ENCODE measurements at places on chromosomes 7 and 10.
A peak's percentile ranks its signal among the peaks of the same experiment; 100 is the strongest.

DNA sequence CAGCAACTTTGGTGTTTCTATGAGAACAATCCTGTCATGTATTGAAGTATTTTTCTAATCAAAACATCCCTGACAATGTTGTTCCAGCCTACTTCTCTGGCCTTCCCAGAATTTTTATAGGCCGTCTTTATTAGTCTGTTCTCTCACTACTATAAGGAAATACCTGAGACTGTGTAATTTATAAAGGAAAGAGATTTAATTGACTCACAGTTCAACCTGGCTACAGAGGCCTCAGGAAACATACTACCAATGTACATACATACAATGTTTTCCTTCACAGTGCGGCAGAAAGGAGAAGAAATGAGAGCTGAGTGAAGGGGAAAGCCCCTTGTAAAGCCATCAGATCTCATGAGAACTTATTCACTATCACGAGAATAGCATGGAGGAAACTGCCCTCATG, 484.7 kb upstream of the PODXL start:
- peaks cover 11% of the 10 kb centered on the region for H3K27me3 ChIP-seq
- no peak overlapping the region for H3K4me3 ChIP-seq
- H3K4me1 ChIP-seq, result no peaks in the 10 kb centered on the region
- DNase-seq, result no peak
- no peak overlapping the region for H3K27ac ChIP-seq
- no peaks in the 10 kb centered on the region for H3K36me3 ChIP-seq

DNA sequence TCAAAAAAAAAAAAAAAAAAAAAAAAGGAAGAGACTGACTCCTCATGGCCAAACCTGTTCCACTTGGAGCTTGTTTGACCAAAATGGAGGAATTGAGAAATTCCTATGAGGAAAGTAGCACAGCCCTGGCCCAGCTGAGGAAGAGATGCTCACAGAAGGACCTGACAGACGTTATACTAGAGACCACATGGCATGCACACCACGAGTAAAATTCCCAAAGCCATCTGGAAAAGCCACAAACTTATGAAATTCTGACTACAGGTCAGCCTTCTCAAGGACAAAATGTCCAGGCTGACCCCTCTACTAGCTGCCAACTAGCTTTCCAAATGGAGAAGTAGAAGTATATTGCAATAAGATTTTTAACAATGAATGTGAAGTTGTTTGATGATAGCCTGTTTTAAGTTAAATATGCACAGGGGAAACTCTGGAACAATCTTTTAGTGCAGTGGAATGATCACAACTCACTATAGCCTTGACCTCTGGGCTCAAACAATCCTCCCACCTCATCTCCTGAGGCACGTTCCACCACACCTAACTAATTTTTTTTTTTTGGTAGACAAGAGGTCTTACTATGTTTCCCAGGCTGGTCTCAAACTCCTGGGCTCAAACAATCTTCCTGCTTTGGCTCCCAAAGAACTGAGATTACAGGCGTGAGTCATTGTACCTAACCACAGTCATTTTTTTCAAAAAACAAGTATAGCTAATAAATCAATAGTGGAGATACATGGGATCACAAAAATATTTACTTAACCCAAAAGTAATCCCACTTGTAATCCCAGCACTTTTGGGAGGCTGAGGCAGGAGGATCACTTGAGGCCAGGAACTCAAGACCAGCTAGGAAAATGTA, 75.7 kb downstream of the AKR1D1 start:
- DNase-seq, result no peak
- no peak overlapping the region for H3K27ac ChIP-seq
- H3K4me3 ChIP-seq, result no peak overlapping the region
- H3K4me1 ChIP-seq, result peaks cover 3% of the 10 kb centered on the region

GRCh38 chr7:128035712-128036111, 4.5 kb upstream of the LRRC4 start:
- peaks cover 2% of the 10 kb centered on the region for H3K36me3 ChIP-seq
- DNase-seq, result no peak
- H3K27ac ChIP-seq, result no peak overlapping the region
- H3K4me1 ChIP-seq, result peaks cover 2% of the 10 kb centered on the region
- no peak overlapping the region for H3K4me3 ChIP-seq

DNA sequence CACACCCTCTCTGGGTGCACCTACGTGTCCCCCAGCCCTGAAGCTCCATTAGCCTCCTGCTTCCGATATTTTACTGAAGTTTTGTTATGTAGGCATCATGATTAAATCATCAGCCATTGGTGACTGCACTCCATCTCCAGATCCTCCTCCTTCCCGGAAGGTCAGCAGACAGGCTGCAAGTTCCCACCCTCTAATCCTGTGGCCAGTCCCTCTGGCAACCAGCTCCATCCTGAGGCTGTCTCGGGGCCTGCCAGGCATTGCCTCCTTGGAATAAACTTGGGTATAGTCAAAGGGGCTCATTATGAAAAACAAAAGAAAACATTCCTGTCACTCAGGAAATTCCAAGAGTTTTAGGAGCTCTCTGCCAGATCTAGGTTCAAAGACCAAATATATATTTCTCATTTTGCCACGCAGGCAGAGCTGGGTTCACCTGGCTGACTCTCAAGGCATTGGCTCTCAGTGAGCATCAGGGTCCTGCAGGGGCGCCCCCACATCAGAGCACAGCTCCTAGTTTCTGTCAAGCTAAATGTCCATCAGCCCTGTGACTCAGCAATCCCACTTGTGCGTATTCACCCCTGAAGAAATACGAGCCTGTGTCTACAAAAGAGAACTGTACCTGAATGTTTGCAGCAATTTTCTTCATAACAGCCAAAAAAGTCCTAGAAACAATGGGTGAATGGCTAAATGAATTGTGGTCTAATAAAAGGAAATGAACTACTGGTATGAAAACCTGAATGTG, 27.4 kb upstream of the TMEM72 start:
- H3K4me1 ChIP-seq, result peaks cover 13% of the 10 kb centered on the region
- H3K4me3 ChIP-seq, result no peak overlapping the region
- H3K36me3 ChIP-seq, result no peaks in the 10 kb centered on the region
- no peak overlapping the region for H3K27ac ChIP-seq
- peaks cover 22% of the 10 kb centered on the region for H3K27me3 ChIP-seq

- H3K27ac ChIP-seq, result no peak overlapping the region
- peaks cover 14% of the 10 kb centered on the region for H3K27me3 ChIP-seq
- H3K4me1 ChIP-seq, result no peaks in the 10 kb centered on the region
- H3K36me3 ChIP-seq, result no peaks in the 10 kb centered on the region
- no peak overlapping the region for H3K4me3 ChIP-seq
These were observed 26.7 kb upstream of the BMPR1A start for GRCh38 chr10:86729677-86730076.

DNA sequence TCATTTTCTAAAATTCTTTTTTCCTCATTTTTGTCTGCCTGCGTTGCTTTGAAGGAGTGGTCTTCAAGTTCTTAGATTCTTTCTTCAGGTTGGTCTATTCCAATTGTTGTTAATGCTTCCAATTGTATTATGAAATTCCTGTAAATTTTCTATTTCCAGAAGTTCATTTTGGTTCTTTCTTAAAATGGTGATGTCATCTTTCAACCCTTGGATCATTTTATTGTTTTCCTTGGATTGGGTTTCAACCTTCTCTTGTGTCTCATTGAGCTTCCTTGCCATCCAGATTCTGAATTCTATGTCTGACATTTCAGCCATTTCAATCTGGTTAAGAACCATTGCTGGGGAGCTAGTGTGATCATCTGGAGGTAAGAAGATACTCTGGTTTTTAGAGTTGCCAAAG, 33.1 kb downstream of the PNLIPRP2 start:
- no peaks in the 10 kb centered on the region for H3K4me1 ChIP-seq
- no peaks in the 10 kb centered on the region for H3K36me3 ChIP-seq
- H3K4me3 ChIP-seq, result no peak overlapping the region

DNA sequence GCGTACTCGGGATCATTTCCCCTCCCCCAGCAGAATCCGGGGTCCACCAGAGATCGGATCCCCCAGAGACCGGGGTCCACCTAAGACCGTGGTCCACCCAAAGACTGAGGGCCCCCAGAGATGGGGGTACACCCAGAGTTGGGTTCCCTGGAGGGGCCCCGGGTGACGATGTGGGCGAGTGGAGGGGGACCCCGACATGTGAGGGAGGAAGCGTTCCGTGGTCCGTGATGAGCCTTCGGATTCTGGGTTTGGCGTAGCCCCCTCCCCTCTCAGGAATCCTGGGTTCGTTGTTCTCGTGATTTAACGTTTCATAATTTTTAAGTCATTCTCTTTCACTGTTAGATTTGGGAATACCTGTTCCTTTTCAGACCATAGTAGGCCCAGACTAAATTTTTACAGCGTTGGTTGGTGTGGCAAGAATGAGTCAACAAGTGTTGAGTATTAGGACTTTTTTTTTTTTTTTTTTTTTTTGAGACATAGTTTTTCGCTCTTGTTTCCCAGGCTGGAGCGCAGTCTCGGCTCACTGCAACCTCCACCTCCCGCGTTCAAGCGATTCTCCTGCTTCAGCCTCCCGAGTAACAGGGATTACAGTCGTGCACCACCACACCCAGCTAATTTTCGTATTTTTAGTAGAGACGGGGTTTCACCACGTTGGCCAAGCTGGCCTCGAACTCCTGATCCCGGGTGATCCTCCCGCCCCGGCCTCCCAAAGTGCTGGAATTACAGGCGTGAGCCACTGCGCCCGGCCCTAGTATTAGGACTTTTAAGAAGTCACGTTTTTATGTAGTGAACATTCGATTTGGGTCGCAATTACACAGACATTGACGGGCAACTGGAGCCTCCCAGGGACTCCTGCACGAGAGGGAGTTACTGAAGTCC, 672 bp downstream of the GTPBP4 start:
- no peaks in the 10 kb centered on the region for H3K27me3 ChIP-seq
- H3K36me3 ChIP-seq, result peaks cover 27% of the 10 kb centered on the region
- H3K4me1 ChIP-seq, result peaks cover 46% of the 10 kb centered on the region
- peak overlapping the region; percentile 92 for H3K27ac ChIP-seq
- peak overlapping the region; percentile 93 for H3K4me3 ChIP-seq
